ENCODE measurements at places on chromosomes 1 and 21.

GRCh38 chr1:14778541-14778897 is 180.0 kb downstream of the KAZN start:
- DNase-seq: no peak

DNA sequence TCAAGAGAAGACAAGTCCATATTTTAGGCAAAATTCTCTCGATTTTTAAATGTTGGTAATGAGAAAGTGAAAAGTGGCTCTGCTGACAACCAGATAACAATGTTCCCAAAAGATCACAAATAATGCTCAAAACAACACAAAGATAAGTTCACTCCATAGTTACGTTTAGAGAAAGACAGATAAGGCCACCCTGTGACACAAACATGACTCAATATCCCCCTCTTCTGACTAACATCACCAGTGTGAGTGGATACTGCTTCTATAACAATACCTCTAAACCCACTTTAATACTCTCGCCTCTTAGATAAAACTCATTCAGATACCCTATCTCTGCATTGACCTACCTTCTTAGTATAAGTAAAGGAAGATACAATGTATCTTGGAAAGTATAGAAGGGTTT is 51.2 kb upstream of the RGS7 start:
- DNase-seq: no peak

DNA sequence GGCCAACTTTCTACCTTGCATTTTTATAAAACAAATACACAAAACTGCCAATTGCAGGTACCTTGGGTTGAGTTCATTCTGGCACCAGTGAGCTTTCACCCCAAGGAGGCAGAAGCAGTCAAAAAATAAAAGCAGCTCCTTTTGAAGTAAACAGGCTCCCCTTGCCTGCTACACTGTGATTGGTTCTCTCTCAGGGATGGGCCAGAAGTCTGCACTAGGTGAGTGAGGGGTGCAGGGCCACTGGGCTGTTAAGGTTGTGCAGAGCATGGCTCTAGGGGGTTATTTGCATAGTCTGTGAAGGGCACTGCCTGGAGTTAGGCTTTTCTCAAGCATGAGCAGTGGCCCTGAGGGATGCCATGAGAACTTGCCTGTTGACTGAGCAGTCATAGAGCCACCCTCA is 39.1 kb downstream of the AKNAD1 start:
- DNase-seq: no peak

DNA sequence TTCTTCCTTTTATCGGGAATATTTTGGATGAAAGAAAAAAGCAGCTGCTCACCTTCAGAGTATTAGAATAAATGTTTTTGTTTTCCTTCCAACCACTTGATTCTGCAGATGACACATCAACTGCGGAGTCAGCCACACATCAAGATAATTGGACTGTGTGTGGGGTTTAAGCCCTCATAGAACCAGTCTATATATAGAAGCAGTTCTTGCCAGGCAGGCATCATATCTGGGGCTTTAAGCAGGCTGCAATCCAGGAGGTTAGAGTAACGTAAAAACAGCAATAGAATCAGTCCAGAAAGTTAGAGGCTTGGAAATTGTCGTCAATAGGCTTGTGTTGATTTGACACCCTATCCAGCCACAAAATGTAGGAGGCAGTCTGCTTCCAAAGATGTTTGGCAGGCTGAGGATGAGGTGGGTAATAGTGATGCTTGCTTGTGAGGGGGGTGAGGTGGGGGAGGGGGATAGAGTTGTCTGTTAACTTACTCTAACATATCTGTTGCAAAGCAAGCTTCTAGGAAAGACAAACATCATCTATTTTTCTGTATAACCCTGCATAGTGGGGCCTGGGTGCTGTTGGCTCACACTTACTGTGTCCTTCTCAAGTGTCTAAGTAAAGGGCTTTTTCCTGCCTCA is 64.8 kb downstream of the PEX14 start:
- DNase-seq: no peak

DNA sequence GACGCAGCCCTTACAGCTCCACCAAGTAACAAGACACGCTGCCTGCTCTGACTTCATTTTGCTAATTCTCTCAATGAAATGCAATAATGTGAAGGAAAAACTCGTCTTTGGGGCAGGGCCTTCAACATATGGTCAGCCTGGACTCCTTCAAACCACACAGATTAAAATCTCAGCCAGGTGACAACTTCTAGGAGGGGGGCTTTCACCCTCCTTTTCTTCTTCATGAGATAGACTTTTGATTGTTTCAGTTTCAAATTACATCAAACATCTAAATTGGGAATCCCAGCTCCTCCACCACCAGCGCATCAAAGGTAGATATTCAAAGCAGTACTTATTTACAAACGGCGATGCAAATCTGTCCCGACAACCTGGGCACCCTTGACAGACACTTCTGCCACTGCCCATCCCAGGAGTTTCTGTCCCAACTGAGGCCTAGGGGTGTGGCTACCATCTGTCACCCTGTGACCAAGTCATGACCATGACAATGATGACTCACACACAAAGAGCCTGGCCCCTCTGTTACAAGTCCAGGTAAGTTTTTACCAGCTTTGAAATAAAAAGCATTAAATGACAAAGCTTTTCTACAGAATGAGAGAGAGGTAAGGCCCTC is 29.7 kb downstream of the SSBP3 start:
- DNase-seq: no peak

DNA sequence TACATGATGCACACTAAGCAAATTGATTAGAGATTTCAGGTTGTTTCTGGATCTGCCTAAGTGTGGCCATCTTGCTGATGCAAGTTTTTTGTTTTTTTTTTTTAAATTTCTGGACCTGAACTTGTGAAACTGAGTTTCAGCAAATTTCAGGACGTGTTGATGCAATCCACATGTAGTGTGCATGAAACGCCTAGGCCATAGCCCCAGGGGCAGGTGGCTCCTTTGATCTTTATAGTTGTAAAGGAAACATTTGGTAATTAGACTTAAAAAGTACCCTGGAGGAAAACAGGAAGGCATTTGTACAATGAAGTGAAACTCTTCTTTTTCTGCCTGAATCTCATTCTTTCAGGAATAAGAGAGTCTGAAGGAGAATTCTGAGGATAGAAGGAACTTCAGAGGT is 162.2 kb upstream of the LHX8 start:
- DNase-seq: no peak

DNA sequence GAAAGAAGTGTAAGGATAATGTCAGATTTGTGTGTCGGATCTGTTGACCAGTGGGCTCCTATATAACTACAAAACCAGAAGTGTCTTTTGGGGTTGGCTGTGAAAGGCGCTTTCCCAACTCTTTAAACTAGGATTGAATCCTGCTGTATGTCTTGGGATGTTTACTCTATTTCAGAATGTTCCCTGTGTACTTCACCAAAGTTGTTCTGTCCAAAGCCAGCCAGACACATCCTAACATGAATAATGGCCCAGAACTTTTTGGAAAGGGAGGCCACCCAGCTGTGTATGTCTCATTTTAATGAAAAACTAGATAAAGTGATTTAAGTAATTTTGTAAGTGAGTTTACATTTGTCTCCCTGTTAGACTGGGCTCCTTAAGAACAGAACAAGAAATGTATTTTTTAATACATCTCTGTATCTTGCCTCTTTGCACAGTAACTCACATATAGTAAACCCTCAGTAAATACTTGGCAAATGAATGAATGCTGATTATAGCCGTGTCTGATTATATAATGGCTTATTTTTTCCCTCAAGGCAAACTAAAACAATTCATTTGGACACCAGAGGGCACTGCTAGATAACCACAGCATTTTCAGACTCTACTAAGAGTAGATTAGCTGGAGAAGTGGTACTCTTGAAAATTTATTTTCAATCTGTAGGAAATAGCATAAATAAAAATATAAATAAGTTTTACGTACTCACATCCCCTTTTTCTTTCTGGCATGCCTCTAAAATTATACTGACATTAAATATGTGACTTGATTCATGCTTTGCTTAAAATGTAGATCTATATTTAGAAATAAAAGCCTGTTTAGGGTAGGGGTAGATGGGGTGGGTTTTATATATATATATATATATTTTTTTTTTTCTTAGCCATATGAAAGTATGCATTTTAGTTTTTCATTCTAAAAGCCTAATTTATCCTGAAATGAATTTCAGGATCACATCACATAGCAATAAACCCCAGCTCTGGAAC is 23.8 kb downstream of the TSEN15 start:
- DNase-seq: no peak

- DNase-seq: no peak
These were observed 299.2 kb downstream of the SRGAP2C start for GRCh38 chr1:121483961-121484424.

DNA sequence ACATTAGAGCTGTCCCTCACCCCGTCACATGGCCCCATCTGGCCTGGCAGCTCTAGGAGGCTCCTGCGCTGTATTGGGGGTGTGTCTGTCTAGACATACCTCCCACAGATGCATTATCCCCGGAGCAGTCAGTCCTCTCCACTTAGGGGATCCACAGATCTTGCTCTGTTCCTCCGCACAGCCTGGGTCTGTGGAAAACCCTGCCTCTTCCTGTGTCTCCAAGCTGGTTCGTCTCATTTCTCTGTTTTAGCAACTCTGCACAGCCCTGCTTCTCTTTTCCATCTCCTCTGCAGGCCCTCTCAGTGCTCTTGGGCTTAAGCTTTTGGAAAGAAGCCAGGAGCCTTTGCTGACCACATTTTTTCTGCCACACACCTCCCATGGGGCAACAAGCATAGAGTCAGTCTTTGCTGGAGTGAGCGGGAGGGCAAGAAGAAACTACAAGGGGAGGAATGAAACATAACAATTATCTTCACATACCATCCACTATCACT is 241.5 kb downstream of the FOXD2 start:
- no peak for DNase-seq

DNA sequence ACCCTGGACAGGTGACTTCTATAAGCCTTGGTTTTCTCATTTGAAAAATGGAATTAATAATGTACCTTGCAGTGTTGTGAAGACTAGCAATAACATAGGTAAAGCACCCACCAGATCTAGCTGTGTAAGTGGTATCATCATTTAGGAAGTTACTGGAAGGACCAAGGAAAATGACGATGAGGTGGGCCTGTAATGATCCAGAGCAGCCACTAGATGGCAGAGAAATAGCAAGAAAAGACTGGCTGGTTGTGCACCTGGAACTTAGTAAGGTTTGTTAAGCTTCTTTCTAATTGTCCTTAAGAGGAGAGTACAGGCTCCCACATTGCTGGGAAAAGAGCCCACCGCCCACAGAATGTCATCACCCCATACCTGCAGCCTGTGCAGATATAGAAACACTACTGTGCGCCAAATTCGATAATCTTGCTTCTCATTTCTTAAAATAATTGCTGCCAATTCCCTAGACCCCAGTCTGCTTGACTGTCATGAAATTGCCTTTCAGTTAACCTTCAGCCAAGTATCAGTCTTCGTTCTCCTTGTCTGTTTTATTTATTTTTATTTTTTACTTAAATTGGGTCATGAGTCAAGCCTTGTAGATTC is 37.2 kb downstream of the WNT4 start:
- no peak for DNase-seq

DNA sequence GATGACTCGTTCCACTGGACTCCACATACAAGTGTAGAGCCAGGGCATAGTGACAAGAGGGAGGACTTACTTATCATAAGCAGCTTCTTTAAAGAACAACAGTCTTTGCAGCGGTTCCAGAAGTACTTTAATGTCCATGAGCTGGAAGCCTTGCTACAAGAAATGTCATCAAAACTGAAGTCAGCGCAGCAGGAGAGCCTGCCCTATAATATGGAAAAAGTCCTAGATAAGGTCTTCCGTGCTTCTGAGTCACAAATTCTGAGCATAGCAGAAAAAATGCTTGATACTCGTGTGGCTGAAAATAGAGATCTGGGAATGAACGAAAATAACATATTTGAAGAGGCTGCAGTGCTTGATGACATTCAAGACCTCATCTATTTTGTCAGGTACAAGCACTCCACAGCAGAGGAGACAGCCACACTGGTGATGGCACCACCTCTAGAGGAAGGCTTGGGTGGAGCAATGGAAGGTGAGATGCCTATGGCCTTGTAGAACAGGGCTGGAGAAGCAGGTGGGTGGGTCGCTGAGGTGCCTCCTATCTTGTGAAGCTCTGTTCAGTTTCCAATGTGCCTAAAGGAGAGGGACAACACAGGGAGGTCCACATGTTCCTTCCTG is 12.1 kb downstream of the MIA3 start:
- DNase-seq: no peak

- no peak for DNase-seq
These were observed 149.9 kb downstream of the CLIC6 start for GRCh38 chr21:34818662-34819158.

DNA sequence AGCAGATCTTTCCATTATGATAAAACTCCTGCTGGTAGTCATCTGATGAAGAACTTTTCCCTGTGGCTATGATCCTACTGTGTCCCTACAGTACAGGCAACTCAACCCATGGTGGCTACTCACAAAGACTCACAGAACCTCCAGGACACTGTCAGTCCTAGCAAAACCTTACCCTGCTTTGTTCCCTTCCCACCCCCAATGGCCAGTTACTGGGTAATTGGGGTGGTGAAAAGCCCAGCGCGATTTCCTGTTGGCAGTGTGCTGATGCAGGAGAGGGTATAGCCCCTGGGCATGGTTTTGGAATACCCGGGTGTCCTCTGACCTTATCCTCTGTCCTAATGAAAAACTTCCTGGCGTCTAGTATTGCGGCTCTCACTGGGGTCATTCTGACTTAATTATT is 533 bp upstream of the RGL1 start:
- no peak for DNase-seq

- no peak for DNase-seq
These were observed 30.8 kb upstream of the FAM89A start for GRCh38 chr1:231070758-231071444.

GRCh38 chr1:12469493-12469892 is 148.5 kb downstream of the DHRS3 start:
- no peak for DNase-seq

- DNase-seq: no peak
These were observed 52.8 kb downstream of the CAPN2 start for GRCh38 chr1:223765036-223765718.

DNA sequence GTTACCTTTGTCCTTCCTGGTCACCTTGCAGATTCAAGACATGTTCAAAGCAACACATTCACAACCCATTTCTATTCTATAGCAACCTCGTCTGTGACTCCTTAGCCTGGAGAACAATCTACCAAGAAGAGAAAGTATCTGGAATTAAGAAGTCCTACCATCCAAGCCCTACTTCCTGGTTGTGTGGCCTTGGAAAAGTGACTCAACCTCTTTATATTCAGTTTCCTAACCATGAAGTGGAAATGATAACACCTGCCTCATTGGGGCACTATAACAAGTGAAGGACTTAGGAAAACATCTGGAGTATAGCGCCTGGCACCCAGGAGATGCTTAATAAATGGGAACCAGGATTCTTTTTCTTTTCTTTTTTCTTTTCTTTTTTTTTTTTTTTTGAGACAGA is 36.5 kb upstream of the SRRM1 start:
- no peak for DNase-seq

GRCh38 chr21:43975469-43976098 is 36.5 kb upstream of the TRAPPC10 start:
- peak; percentile 50 for DNase-seq

GRCh38 chr1:109802901-109803561 is 39.3 kb upstream of the EPS8L3 start:
- DNase-seq: no peak

Measured in stimulated activated CD8-positive, alpha-beta memory T cell treated with anti-CD3 and anti-CD28 coated beads, Interleukin-4, amount 100 ng/mL, for 1 hour (primary cell).